ENCODE measurements at places on chromosomes 11 and 22. TPM values are rescaled to one million over a fixed set of nuclear protein-coding genes. Genes with fewer than 3 reads are reported as not detected.

The MYBPC3 gene
- total RNA-seq = not detected

The NAALAD2 gene
- 0.85 TPM for total RNA-seq

The SCO2 gene
- total RNA-seq = 0.56 TPM

The MMP13 gene
- total RNA-seq = not detected

The ADM2 gene
- total RNA-seq = 0.58 TPM

The RIMBP3C gene
- 0.38 TPM for total RNA-seq

The LYVE1 gene
- 1.5 TPM for total RNA-seq

The GRM5 gene
- total RNA-seq = under 0.01 TPM

The RTN4RL2 gene
- total RNA-seq = not detected

The MS4A12 gene
- not detected for total RNA-seq

The RAG2 gene
- total RNA-seq = not detected

The KRTAP5-7 gene
- not detected for total RNA-seq

The RBM7 gene
- total RNA-seq = 48.8 TPM

The FUT4 gene
- total RNA-seq = 6.2 TPM

The SCN2B gene
- total RNA-seq = not detected

The LMO2 gene
- 8.2 TPM for total RNA-seq

The PRODH gene
- not detected for total RNA-seq

The C11orf91 gene
- total RNA-seq = not detected

The FAM180B gene
- total RNA-seq = not detected

The KLHL35 gene
- 6.2 TPM for total RNA-seq

The PNPLA5 gene
- not detected for total RNA-seq

The GNAZ gene
- total RNA-seq = 0.96 TPM

The MAP6 gene
- 2.5 TPM for total RNA-seq

The OR51E2 gene
- total RNA-seq = 0.56 TPM

The NOX4 gene
- total RNA-seq = 3.6 TPM

The OR8D1 gene
- under 0.01 TPM for total RNA-seq

The FBXO3 gene
- total RNA-seq = 49.0 TPM

The OLFML1 gene
- 10.7 TPM for total RNA-seq

The OR2D2 gene
- 0.28 TPM for total RNA-seq

The LRP5 gene
- 49.3 TPM for total RNA-seq

The LARGE1 gene
- 7.1 TPM for total RNA-seq

The EMID1 gene
- total RNA-seq = 0.28 TPM

The FGF19 gene
- not detected for total RNA-seq

The TMPRSS5 gene
- total RNA-seq = 0.28 TPM

The AP2A2 gene
- 27.8 TPM for total RNA-seq

The GPR83 gene
- total RNA-seq = not detected

The OR8B4 gene
- not detected for total RNA-seq

The TPBGL gene
- 0.28 TPM for total RNA-seq

The MMP7 gene
- 3.3 TPM for total RNA-seq

The CALCA gene
- not detected for total RNA-seq

The MCAM gene
- total RNA-seq = 130 TPM

The APLNR gene
- total RNA-seq = under 0.01 TPM

All from regular cardiac myocyte (primary cell).